Naive thymus-derived CD8-positive, alpha-beta T cell (primary cell): ENCODE measurements at places on chromosomes 2 and 18. TPM values are rescaled to one million over a fixed set of nuclear protein-coding genes. Genes with fewer than 3 reads are reported as not detected.

Gene ASXL3
- total RNA-seq = not detected

Gene CYS1
- total RNA-seq = not detected

Gene THSD7B
- not detected for total RNA-seq

Gene UGT1A5
- total RNA-seq = not detected

DNA sequence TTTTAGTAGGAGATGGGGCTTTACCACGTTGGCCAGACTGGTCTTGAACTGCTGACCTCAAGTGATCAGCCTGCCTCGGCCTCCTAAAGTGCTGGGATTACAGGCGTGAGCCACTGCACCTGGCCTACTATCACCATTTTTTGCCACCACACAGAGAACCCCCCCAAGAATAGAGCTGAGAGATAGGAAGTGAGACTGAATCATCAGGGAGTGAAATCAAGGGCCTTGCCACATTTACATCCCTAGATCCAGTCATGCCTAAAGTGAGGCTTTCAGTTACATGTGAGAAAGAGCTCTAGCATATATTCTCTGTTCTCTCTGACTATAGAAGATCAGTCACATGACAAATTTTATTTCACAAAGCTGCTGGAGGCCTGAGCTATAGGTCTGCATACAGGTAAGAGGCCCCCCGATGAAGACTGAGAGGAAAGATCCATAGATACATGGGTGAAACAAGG, 28.0 kb upstream of the KCMF1 start:
- H3K36me3 ChIP-seq = no peaks in the 10 kb centered on the region
- H3K27ac ChIP-seq = no peak overlapping the region
- DNase-seq = no peak
- H3K4me1 ChIP-seq = peaks cover 53% of the 10 kb centered on the region
- H3K4me3 ChIP-seq = no peak overlapping the region

DNA sequence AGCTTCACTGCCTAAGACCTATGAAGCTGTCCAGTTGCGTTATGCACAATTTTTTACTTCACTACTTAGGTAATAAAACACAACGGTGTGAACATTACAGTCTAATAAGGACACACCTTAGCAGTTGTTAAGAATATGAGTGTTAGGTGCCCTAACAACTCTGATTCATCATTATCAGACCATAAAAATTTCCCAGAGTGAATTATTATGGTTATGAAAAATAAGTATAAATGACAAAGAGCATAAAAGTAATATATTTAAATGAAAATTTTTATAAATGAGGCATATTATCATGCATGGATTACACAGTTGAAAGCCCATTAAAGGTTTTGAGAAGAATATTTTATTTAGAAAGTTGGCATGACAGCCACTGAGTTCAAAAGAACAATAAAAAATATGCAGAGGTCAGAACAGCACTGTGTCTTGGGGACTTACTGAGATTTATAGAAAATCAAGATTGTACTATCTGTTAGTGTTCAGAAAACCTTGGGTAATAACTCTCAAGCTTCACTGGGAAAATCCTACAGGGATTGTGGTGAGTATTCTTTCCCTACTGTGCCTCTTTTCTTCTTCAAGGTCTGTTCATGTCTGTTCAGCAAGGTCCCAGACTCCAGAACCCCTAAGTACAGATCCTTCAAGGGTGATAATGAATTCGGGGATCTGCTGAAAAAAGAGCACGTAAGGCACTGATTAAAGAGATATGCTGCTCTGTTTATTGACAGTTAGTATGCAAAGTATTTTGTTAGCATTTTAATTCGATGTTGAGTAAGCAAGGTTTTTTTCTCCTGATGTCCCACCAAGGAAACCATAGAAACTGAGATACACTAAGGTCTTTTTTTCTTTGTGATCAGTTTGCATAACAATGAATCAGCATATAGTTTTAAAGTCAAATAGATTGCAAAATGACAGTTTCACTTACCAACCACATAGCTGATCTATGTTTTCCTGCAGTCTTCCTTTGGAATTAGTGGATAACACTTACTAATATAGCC, 250.0 kb downstream of the DSEL start:
- H3K4me3 ChIP-seq = peak overlapping the region; percentile 77
- H3K36me3 ChIP-seq = no peaks in the 10 kb centered on the region
- DNase-seq = peak; percentile 19
- H3K27ac ChIP-seq = no peak overlapping the region

GRCh38 chr18:73826098-73826497, 321.5 kb downstream of the FBXO15 start:
- no peak for DNase-seq
- H3K27me3 ChIP-seq = no peaks in the 10 kb centered on the region
- no peak overlapping the region for H3K4me3 ChIP-seq
- H3K4me1 ChIP-seq = no peaks in the 10 kb centered on the region
- no peak overlapping the region for H3K27ac ChIP-seq

GRCh38 chr2:127014224-127014623, 92.7 kb downstream of the BIN1 start:
- DNase-seq = no peak
- peaks cover 1% of the 10 kb centered on the region for H3K36me3 ChIP-seq
- no peak overlapping the region for H3K27ac ChIP-seq
- no peak overlapping the region for H3K4me3 ChIP-seq

DNA sequence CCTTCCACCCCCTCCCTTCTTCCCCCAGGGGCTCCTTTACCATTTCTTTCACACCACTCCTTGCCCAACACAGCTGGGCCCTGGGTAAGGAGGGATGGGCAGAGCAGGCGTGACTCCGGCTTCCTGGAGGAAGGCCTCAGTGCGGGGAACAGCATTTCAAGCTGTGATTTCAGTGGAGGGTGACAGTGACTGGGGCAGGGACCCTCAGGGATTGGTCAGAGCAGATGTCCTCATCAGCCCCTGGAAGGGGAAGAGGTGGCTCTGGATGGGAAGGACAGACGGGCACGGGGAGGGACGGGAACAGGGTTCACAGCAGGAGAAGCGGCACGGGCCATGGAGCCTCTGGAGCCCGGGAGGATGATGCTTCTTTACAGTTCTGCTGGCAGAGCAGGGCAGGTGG, 130.8 kb upstream of the TWIST2 start:
- peaks cover 16% of the 10 kb centered on the region for H3K27me3 ChIP-seq
- no peaks in the 10 kb centered on the region for H3K36me3 ChIP-seq
- H3K4me1 ChIP-seq = no peaks in the 10 kb centered on the region
- H3K4me3 ChIP-seq = no peak overlapping the region
- DNase-seq = no peak

- peaks cover 27% of the 10 kb centered on the region for H3K4me1 ChIP-seq
- no peaks in the 10 kb centered on the region for H3K36me3 ChIP-seq
- H3K27ac ChIP-seq = no peak overlapping the region
- H3K4me3 ChIP-seq = peak overlapping the region; percentile 45
- DNase-seq = no peak
Measured at GRCh38 chr2:17879913-17880274, 1.4 kb downstream of the KCNS3 start.

DNA sequence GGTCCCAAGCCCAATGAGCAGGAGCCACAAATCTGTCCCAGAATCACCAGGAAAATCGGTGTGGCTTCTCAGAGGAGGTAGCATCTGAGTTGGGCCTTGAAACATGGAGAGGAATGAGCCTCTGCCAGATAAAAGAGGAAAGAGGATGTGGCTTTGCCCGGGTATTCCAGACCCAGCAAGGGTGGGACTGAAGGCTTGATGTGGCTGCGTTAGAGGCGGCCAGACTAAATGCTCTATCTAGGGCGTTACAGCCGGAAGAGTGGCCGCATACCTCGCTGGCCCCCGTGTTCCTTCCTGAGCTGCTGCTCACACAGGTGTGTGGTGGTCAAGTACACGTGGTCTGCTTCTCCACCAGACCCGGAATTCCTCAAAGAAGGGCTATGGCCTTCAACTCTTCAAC, 33.9 kb upstream of the POMC start:
- H3K27ac ChIP-seq = peak overlapping the region; percentile 31
- peak overlapping the region; percentile 41 for H3K4me3 ChIP-seq
- no peaks in the 10 kb centered on the region for H3K36me3 ChIP-seq

GRCh38 chr2:239283288-239283945, 117.4 kb downstream of the HDAC4 start:
- no peaks in the 10 kb centered on the region for H3K36me3 ChIP-seq
- H3K27ac ChIP-seq = no peak overlapping the region
- H3K4me3 ChIP-seq = no peak overlapping the region
